ENCODE measurements at places on chromosomes 1 and 21. TPM values are rescaled to one million over a fixed set of nuclear protein-coding genes. Genes with fewer than 3 reads are reported as not detected.

Gene NUF2
- 37.6 TPM for total RNA-seq

Gene SERINC2
- 20.5 TPM for total RNA-seq

Gene NFASC
- total RNA-seq = 11.7 TPM

Gene NBPF3
- total RNA-seq = 17.9 TPM

Gene LCE1C
- total RNA-seq = not detected

Gene TMEM240
- 5.1 TPM for total RNA-seq

Gene LINGO4
- total RNA-seq = not detected

Gene TMEM125
- total RNA-seq = 39.3 TPM

Gene TMPRSS15
- total RNA-seq = not detected

Gene SRM
- total RNA-seq = 170 TPM

Gene PRMT6
- 46.6 TPM for total RNA-seq

Gene SNX27
- total RNA-seq = 58.6 TPM

Gene PADI4
- total RNA-seq = 0.08 TPM

Gene SELP
- total RNA-seq = not detected

DNA sequence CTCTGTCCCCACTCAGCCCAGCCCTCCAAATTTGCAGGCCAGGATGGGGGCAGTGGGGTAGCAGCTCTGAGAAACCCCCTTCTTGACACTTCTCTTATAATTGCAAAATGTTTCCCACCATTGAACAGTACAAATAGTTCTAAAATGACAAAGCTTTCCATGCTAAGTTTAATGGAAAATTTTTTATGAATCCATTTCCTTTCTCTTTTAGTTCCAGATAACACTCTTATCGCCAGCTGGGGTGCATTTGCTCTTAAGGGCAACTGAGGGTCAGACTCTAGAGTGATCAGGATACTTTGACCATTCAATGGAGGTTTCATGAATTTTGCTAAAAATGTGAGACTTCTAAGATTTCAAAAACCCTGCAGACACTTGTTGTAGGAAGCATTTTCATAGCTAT is 29.9 kb downstream of the PIK3C2B start:
- no peak overlapping the region for H3K27ac ChIP-seq
- DNase-seq = no peak
- no peaks in the 10 kb centered on the region for H3K4me1 ChIP-seq
- H3K27me3 ChIP-seq = no peaks in the 10 kb centered on the region
- H3K4me3 ChIP-seq = no peak overlapping the region

- no peak overlapping the region for H3K27ac ChIP-seq
- DNase-seq = peak; percentile 63
- peaks cover 98% of the 10 kb centered on the region for H3K27me3 ChIP-seq
- peak overlapping the region; percentile 67 for H3K4me3 ChIP-seq
- peaks cover 5% of the 10 kb centered on the region for H3K4me1 ChIP-seq
These were observed 494 bp downstream of the NT5C1A start for GRCh38 chr1:39671433-39671792.

- no peaks in the 10 kb centered on the region for H3K27me3 ChIP-seq
- H3K4me1 ChIP-seq = no peaks in the 10 kb centered on the region
- no peaks in the 10 kb centered on the region for H3K36me3 ChIP-seq
- no peak overlapping the region for H3K4me3 ChIP-seq
- H3K27ac ChIP-seq = no peak overlapping the region
These were observed 138.9 kb downstream of the ACTL8 start for GRCh38 chr1:17893891-17894631.

- no peak for DNase-seq
- H3K27me3 ChIP-seq = peaks cover 56% of the 10 kb centered on the region
- H3K4me1 ChIP-seq = peaks cover 23% of the 10 kb centered on the region
- no peaks in the 10 kb centered on the region for H3K36me3 ChIP-seq
These were observed 5.0 kb upstream of the EFNA3 start for GRCh38 chr1:155073377-155074242.

DNA sequence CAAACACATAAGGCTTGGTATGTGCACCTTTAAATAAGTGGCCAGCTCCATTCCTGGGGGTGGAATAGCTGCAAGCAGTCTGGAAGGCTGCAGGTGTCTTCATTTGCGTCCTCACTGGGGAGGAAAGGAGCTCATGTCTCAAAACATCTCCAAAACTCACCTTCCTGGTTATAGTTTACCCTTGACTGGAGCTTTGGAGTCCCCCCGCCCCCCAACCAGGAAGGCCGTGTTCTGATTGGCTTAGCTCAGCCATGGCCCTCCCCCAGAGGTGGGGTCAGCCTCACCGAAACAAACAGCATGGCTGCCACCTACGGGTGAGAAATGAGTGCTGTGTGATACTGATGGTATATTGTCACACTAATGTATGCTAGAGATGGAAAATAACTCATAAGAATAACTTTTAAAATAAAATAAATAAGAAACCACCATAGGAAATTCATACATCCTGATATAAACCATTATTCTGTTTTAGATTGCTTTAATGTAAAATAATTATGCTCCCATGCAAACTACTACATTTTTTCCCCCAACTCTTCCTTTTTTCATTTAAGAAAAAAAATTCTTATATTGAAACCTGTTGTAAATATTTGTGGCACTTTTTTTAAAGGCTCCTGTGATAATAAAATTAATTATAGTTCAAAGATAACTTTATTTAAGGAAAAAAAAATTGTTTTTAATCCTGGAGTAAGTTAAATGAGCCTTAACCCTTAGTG is 90.8 kb downstream of the ZP4 start:
- no peak overlapping the region for H3K4me3 ChIP-seq
- peak; percentile 90 for DNase-seq
- H3K27me3 ChIP-seq = no peaks in the 10 kb centered on the region
- no peak overlapping the region for H3K27ac ChIP-seq
- no peaks in the 10 kb centered on the region for H3K4me1 ChIP-seq
- H3K36me3 ChIP-seq = no peaks in the 10 kb centered on the region

GRCh38 chr1:34844252-34844634 is 15.3 kb downstream of the SMIM12 start:
- DNase-seq = peak; percentile 31
- no peak overlapping the region for H3K4me3 ChIP-seq
- no peaks in the 10 kb centered on the region for H3K36me3 ChIP-seq
- no peaks in the 10 kb centered on the region for H3K27me3 ChIP-seq

DNA sequence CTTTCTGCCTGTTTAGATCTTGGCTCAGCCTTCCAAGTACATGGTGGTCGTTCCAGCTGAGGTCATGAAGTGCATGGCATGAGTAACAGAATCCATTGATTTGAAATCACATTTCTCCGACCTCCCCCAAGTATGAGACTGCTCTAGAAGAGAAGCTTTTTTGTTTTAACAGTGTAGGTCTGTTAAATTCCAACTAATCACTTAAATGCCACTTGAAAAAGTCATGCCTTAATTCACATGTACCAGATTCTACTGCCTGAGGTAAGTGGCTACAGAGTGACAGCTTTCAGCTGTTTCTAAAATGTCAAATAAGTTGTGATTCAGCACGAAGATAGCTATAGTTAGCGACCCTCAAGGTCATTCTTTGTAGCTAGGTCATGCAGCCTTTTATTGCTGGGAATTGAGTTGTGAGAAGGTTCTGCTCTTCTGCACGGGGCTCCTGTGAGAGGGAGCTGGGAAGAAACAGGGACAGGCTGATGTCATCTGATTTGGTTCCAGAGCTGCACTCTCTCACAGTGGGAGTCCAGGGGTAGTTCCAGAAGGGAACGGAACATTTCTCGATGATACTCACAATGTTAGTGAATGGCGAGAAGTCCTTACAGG is 112.7 kb downstream of the VPS13D start:
- no peak overlapping the region for H3K27ac ChIP-seq
- H3K4me3 ChIP-seq = no peak overlapping the region
- no peak for DNase-seq
- no peaks in the 10 kb centered on the region for H3K36me3 ChIP-seq

DNA sequence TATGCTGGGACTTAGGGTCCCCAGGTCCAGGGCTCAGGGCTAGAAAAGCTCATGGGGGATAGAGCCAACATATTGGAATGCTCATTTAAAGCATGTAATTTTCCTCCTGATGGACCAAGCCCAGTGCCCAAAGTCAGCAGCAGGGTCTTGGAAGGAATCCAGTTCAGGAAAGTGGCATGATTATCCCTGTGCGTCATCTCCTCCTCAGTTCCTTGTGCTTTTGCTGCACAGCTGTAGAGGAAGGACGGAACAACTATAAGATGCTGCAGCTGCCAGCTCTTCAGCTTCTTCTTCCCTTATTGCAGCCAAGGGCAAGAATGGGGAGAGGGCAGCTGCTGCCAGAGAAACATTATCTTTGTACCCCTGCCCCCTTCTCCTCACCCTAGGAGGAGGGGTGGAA is 58.4 kb downstream of the OVGP1 start:
- no peaks in the 10 kb centered on the region for H3K36me3 ChIP-seq
- no peaks in the 10 kb centered on the region for H3K27me3 ChIP-seq
- no peak overlapping the region for H3K27ac ChIP-seq
- peaks cover 8% of the 10 kb centered on the region for H3K4me1 ChIP-seq

DNA sequence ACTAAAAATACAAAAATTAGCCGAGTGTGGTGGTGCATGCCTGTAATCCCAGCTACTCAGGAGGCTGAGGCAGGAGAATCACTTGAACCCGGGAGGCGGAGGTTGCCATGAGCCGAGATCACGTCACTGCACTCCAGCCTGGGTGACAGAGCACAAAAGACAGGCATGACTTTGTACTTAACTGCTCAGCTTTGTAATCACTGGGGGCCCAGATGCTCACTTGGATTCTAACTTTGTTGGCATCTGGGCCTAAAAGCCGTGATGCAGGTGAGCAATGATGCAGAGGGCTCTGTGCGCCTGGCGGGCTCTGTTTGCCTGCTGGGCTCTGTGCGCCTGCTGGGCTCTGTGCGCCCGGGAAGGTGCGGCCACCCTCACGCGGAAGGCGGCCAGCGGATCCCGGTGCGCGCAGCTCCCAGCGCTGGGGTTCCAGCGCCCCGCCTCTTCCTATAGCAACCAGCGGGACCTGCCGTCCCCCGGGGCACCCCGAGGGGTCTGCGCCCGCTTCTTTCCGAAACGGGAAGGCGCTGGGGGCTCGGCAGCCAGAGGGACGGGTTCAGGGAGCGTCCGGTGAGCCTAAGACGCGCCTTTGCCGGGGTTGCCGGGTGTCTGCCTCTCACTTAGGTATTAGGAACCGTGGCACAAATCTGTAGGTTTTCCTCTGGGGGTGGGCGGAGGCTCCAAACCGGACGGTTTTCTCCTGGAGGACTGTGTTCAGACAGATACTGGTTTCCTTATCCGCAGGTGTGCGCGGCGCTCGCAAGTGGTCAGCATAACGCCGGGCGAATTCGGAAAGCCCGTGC is 31.7 kb downstream of the PRMT2 start:
- H3K27ac ChIP-seq = no peak overlapping the region
- peaks cover 12% of the 10 kb centered on the region for H3K4me1 ChIP-seq
- H3K27me3 ChIP-seq = peaks cover 14% of the 10 kb centered on the region

GRCh38 chr21:24339406-24339805 is 1267.9 kb downstream of the MRPL39 start:
- no peaks in the 10 kb centered on the region for H3K4me1 ChIP-seq
- H3K36me3 ChIP-seq = no peaks in the 10 kb centered on the region
- H3K4me3 ChIP-seq = no peak overlapping the region
- H3K27me3 ChIP-seq = no peaks in the 10 kb centered on the region

GRCh38 chr1:224767031-224767430 is 150.9 kb downstream of the CNIH3 start:
- H3K27ac ChIP-seq = no peak overlapping the region
- H3K36me3 ChIP-seq = no peaks in the 10 kb centered on the region

GRCh38 chr1:32701421-32701911 is 1.1 kb downstream of the SYNC start:
- H3K4me3 ChIP-seq = no peak overlapping the region
- H3K27me3 ChIP-seq = peaks cover 39% of the 10 kb centered on the region
- DNase-seq = no peak
- no peaks in the 10 kb centered on the region for H3K36me3 ChIP-seq

DNA sequence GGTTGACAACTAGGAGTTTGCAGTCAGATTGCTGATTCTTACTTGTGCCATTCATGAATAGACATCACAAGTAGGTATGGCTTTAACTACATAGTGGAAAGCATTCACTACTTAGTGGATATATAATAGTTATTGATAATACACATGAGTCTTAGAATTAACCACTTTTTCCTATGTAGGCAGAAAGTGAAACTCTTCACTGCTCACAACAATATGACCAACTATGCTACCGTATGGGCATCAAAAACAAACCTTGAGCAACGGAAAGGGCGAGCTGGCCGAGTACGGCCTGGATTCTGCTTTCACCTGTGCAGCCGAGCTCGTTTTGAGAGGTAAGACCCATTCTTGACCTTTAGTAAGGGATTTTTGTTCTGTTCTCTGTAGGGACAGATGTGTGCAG is 38.7 kb downstream of the DHX9 start:
- H3K4me3 ChIP-seq = no peak overlapping the region
- H3K4me1 ChIP-seq = no peaks in the 10 kb centered on the region
- no peak overlapping the region for H3K27ac ChIP-seq
- DNase-seq = no peak
- H3K27me3 ChIP-seq = no peaks in the 10 kb centered on the region
